ENCODE measurements at places on chromosomes 2 and 18.

DNA sequence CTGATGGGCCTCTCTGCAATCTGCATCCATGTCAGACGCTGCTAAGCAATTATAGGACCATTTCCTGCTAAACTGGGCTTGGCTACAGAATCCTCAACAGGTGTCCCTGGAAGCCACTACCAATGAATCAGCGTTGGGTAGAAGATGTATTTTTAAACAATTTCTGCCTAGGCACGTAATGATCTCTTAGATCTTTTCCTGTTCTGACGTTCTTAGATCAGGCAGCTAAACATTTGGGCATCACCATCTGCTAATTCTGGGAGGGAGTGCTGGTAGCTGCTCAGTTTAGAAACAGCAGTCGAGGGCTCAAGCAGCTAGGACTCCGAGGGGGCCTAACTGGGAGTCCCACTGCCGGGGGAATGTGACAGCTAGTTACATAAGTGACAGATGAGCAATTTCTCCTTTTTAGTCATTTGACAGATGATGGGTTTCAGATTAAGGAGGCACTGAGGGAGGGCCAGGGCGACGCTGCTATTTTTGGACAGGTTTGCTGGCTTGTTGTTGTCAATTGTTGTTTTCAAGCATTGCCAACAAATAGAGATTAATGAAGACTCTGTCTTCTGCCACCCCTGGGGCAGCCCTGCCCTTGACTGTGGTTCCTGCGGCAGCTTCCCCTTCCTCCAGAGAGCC is 92.7 kb downstream of the MRO start:
- no peak for DNase-seq

DNA sequence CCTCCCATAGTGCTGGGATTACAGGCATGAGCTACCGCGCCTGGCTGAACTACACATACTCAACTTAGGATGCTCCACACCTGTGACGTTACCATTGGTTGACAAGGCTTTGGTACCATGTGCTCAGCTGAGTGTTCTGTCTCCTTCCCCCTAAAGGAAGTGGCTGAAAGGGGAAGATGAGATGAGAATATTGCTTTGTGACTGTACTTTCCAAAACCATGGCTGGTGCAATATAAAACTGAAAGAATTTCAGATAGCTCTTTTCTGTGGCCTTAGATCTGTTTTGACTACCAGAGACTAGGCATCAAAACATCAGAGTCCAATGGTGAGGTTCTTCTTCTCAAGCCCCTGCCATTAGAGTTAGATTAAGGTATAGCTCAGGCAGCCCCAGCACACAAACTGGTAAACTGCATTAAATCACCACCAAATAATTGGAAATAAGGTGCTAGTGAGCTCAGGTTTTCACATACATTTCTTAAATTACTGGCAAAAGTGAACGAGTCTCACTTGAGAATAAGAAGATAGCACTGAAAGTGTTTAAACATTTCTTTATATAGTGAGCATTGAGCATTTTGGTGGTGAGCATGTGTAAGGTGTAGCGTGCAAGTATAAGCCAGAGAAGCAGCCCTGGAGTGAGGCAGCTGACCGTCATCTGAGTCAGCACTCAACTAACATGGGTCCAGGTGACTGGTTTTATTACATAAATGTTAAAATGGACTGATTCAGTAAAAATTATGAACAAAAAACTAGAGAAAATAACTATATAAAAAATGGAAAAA is 113.5 kb upstream of the FZD5 start:
- DNase-seq = no peak

GRCh38 chr2:64654063-64654811 is 524 bp upstream of the SERTAD2 start:
- peak; percentile 64 for DNase-seq

GRCh38 chr2:197784956-197785941 is at the start of gene BOLL:
TSS of gene BOLL (minus strand) at chr2:197785319. CDS start at chr2:197781850, 3,469 bp downstream.
- peak; percentile 6 for DNase-seq

GRCh38 chr2:52934920-52935640 is 832.5 kb upstream of the CHAC2 start:
- DNase-seq = no peak

DNA sequence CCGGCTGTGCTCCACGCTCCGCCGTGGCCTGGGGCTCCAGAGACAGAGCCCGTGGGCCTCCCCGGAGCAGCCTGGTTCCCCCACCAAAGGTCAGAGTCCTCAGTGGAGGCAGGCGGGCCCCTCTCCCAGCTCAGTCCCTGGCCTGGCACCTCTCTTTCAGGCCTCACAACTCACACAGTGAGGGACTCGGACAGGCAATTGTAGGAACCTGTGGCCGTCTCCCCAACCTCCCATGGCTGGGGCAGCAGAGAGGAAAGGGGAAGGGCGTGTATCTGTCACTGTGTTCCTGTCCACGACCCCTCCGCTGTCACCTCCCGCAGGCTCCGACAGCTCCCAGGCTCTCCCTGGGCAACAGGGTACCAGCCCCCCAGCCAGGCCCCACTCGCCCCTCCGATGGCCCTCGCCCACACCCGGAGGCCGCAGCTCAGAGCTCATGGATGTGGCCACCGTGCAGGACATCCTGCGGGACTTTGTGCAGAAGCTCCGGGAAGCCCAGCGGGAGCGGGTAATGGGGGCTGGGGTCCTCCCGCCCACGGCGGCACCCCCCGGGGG is 32.4 kb upstream of the SNED1 start:
- DNase-seq = no peak

DNA sequence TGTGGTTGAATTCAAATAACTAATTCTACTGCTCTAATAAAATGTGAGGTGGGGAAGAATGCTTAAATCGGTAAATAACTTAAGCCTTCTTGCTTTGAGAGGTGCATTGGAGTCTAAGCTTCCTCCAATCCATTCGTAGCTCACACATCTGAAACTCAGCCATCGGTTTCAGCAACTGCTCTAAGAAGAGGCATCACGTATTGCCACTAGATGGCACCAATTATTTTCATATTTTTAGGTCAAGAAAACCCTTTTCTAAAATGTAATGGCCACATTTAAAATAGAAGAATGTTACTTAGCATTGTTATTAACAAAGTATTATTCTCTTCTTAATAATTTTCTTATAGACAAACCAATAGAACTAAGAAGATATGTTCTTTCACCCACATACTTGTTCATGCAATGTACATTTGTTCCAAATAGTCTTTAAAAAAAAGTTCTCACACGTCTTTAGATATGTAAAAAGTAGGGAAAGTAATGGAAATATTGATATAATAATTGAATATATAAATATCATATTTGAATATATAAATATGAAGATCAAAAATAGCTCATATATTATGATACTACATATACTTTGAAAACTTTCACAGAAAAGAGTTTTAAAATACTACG is 229.8 kb downstream of the CCDC178 start:
- peak; percentile 3 for DNase-seq

GRCh38 chr2:6644261-6644660 is 221.4 kb downstream of the CMPK2 start:
- no peak for DNase-seq

Data from BE2C (cell line).